ENCODE measurements at places on chromosomes 7 and 10. TPM values are rescaled to one million over a fixed set of nuclear protein-coding genes. Genes with fewer than 3 reads are reported as not detected.

Gene SPDYE1
- not detected for total RNA-seq

Gene GPRIN2
- 34.4 TPM for total RNA-seq

Gene FGFR2
- 25.6 TPM for total RNA-seq

Gene ANKRD7
- not detected for total RNA-seq

Gene MRPL43
- total RNA-seq: 71.5 TPM

Gene ZNF438
- total RNA-seq: 2.7 TPM

Gene MOSPD3
- 16.9 TPM for total RNA-seq

- no peak for DNase-seq
- no peak overlapping the region for H3K27ac ChIP-seq
- no peaks in the 10 kb centered on the region for H3K36me3 ChIP-seq
- H3K27me3 ChIP-seq: no peaks in the 10 kb centered on the region
- H3K4me1 ChIP-seq: no peaks in the 10 kb centered on the region
Measured at GRCh38 chr10:11191678-11192077, 174.0 kb downstream of the CELF2 start.

- no peaks in the 10 kb centered on the region for H3K36me3 ChIP-seq
- H3K4me1 ChIP-seq: no peaks in the 10 kb centered on the region
- H3K27ac ChIP-seq: no peak overlapping the region
- DNase-seq: no peak
Measured at GRCh38 chr7:131034166-131034881, 293.4 kb upstream of the MKLN1 start.

DNA sequence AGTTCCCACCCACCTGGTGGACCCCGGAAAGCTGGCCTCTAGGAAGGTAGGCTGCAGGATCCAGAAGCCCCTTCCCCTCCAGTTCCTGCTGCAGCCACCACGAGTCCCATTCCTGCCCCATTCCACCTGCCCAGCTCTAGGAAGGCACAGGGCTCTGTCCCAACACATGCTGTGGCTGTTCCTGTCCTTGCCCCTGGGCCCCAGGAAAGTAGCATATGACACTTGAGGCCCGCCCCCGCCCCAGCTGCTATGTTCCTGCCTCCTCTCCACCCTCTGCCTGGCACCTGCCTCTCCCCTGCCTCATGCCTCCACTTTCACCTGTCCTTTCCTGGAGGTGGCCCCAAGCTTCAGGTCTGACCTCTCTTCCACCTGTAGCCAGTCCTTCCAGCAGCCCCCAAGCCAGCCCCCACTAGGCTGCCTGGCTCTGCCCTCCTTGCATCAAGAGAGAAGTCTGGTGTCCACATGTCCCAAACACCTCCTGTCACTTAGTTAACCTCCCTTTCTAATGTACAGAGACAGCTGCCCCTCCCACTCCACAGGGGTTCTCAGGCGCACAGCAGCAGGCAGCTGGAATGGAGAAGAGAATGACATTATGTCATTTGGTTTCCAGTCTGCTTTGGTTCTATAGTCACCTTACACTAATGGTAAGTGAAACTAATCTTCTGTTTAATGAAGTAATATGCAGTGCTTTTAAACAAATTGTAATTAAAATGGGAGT is 22.7 kb downstream of the YKT6 start:
- no peak overlapping the region for H3K27ac ChIP-seq
- no peaks in the 10 kb centered on the region for H3K4me1 ChIP-seq
- H3K4me3 ChIP-seq: no peak overlapping the region

- H3K4me1 ChIP-seq: no peaks in the 10 kb centered on the region
- H3K27ac ChIP-seq: no peak overlapping the region
Measured at GRCh38 chr10:86291616-86292340, 74.8 kb downstream of the GRID1 start.

DNA sequence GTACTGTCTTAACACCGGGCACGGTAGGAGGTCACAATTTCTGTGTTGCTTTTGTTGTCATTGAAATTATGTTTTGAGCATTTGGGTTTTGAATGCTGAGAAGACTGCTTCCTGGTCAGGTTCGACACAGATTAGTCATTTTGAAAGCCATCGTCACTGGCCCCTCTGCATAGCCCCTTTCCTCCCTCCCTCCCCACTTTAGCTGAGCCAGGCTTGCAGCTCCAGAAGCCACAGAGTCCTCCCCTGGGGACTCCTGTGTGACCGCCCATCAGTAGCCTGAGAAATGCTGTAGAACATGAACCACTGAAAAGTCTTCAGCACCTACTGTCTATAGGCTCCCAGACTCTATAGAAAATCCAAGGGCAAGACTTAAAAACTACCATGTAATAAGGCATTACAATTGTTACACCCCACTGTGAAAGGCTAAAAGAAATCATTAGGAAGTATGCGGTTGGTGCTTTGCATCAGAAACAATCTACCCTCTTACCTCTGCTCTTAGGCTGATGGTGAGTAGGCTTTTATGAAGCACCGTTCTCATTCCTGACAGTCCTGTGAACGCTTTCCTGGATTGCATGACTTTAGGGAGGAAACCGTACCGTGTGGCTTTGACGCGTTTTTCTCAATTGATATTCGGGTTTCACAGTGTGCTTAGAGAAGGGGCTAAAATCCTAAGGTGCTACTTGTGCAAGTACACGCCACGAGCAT is 24.8 kb downstream of the JCAD start:
- H3K27me3 ChIP-seq: no peaks in the 10 kb centered on the region
- no peak overlapping the region for H3K4me3 ChIP-seq
- no peak overlapping the region for H3K27ac ChIP-seq
- no peaks in the 10 kb centered on the region for H3K36me3 ChIP-seq

- no peaks in the 10 kb centered on the region for H3K27me3 ChIP-seq
- no peak overlapping the region for H3K4me3 ChIP-seq
- no peak overlapping the region for H3K27ac ChIP-seq
- peaks cover 4% of the 10 kb centered on the region for H3K4me1 ChIP-seq
- no peaks in the 10 kb centered on the region for H3K36me3 ChIP-seq
- DNase-seq: no peak
Measured at GRCh38 chr7:30276203-30276900, 8.0 kb upstream of the ZNRF2 start.

DNA sequence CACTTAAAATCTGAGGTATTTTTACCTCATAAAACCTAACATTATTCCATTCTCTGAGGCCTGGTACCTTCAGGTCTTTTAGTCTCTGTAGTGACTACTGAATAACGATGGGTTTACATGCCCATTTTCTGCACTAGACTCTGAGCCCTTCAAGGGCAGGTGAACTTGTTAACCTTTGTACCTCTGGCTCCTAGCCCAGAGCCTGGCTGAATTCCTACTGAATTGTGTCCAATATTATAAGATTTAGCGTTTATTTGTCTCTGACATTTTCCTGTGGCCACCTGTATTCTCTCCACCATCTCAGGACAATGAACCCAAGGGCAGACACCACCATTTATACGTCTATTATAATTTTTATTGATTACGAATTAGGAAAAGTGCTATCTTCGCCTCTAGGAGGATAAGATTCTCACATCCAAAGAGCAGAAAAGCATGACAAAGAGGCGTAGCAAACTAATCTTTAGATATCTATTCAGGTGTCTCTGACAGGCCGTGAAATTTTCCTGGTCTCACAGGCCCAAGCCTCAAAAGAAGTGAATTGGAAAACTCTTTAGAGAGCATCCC is 27.9 kb upstream of the HNRNPH3 start:
- DNase-seq: peak; percentile 91
- H3K36me3 ChIP-seq: no peaks in the 10 kb centered on the region
- no peaks in the 10 kb centered on the region for H3K27me3 ChIP-seq
- H3K27ac ChIP-seq: peak overlapping the region; percentile 66

- H3K4me3 ChIP-seq: no peak overlapping the region
- H3K27ac ChIP-seq: no peak overlapping the region
- H3K36me3 ChIP-seq: no peaks in the 10 kb centered on the region
Measured at GRCh38 chr10:110392868-110393740, 88.4 kb upstream of the SMNDC1 start.

DNA sequence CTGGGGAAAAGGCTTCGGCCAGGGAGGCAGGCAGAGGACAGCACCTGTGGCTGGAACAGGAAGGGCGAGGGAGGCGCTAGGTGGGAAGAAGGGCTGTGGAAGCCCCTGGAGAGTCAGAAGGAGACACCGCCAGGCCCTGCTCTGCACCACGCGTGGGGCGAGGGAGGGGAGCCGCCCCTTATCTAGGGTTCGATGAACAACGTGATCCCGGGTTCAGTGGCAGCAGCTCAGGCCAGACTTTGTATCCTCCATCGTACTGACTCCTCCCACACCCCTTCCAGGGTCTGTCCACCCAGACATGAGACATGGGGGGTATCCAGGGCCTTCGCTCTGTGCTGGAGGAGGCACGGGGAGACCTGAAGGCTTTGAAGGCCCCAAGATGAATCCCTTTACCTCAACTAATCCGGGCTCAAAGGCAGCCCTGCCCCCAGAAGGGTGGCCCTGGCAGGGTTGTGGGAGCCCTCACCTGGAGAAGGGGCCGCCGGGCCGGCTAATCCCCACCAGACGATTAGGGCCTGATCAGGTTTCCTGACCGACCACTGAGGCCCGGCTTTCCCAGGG is 110.8 kb downstream of the PDGFA start:
- H3K36me3 ChIP-seq: no peaks in the 10 kb centered on the region
- H3K4me1 ChIP-seq: no peaks in the 10 kb centered on the region
- H3K4me3 ChIP-seq: no peak overlapping the region
- H3K27me3 ChIP-seq: no peaks in the 10 kb centered on the region
- no peak overlapping the region for H3K27ac ChIP-seq
- DNase-seq: no peak

All from colonic mucosa (tissue), 4 donors.